GM19239 (cell line): ENCODE measurements at places on chromosomes 5 and 9.

- no peak for DNase-seq
Observed at GRCh38 chr9:15138357-15138686, 168.7 kb downstream of the TTC39B start.

DNA sequence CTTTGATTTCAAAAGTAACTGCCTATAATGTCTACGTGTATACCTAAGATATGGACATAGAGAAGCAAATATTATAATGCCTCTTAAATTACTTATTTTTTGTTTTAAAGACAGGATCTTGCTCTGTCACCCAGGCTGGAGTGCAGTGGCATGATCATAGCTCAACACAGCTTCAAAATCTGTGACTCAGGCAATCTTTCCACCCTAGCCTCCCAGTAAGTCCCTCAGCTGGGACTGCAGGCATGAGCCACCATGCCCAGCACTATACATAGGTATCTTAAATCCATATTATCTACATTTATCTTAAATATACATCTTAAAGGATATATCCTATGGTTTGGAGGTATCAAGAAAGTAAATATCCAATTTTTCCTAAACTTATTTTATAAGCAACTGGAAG lies 261.2 kb downstream of the ARL15 start:
- no peak for DNase-seq

DNA sequence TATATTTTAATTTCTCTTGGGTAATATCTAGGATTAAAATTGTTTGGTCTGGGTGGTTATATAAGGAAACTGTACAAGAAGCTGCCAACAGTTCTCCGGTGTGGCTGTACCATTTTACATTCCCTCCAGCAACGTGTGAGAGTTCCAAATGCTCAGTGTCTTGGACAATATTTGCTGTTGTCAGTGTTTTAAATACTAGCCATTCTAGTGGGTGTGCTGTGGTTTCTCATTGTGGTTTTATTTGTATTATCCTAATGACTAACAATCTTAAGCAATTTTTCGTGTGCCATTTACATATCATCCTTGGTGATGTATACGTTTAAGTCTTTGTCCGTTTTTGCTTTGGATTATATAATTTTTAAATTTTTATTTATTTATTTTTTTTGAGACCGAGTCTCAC lies 34.0 kb downstream of the TNFSF15 start:
- no peak for DNase-seq

GRCh38 chr5:98735806-98736507 lies 37.5 kb upstream of the RGMB start:
- no peak for DNase-seq

- DNase-seq: no peak
Observed at GRCh38 chr5:102991802-102992201, 128.1 kb downstream of the GIN1 start.

GRCh38 chr9:133130685-133131244 lies 9.7 kb upstream of the RALGDS start:
- peak; percentile 78 for DNase-seq

DNA sequence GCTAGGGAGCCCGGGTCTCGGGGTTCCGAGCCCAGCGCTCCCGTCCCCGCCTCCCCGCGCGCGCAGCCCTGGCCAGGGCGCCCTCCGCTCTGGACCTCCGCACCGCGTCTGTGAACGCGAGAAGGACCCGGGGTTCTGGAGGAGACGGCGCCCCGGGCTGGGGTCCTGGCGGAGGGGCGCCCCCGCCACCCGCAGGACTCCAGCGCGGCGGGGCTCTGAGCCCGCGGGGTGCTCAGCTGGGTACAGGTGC lies 431 bp downstream of the TMOD1 start:
- DNase-seq: no peak

DNA sequence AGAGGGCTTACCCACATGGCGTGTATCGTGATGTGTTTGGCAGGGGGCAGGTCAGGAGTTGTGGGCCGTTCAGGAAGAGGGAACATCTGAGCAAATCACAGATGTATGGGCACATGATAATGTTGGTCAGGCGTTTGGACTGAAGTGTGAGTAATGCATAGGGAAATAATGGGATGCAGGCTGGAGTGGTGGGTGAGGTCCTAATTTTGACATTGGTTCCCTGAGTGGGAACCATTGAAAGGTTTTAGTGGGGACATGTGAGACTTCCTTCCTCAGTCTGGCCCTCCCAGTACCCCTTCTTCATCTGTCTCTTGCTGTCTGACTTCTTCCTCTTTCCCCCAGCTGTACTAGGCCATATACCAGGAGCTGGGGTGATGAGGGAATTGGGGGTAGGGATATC lies 7.6 kb downstream of the OTULIN start:
- DNase-seq: no peak

- DNase-seq: no peak
Observed at GRCh38 chr9:84238652-84239051, 101.9 kb downstream of the SLC28A3 start.

DNA sequence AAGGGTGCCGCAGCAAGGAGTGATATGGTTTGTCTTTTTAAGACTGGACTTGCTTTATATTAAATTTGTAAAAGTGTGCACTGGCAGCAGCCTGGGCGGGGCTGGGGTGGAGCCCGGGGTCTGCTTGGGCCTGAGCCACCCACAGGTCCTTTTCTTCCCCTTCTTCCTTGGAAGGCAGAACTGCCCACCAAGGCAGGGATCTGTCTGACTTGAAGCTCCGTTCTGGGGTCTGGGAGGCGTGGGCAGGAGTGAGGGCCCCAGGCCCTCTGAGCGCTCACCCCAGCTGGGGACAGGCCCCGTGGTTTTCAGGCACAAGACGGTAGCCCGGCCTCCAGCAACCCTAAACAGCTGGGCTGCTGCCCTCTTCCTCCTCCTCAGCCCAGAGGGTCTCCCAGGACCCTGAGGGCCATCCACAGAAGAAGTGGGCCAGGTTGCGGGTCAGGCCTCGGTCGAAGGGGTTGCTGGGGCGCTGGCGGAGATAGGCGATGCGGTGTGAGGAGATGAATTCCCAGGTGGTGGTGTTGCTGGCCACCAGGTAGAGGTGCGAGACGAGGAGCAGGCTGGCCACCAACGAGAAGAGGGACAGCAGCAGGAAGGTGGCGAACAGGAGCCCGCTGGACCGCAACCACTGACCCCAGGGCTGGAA lies 3.0 kb downstream of the ZDHHC12 start:
- no peak for DNase-seq

DNA sequence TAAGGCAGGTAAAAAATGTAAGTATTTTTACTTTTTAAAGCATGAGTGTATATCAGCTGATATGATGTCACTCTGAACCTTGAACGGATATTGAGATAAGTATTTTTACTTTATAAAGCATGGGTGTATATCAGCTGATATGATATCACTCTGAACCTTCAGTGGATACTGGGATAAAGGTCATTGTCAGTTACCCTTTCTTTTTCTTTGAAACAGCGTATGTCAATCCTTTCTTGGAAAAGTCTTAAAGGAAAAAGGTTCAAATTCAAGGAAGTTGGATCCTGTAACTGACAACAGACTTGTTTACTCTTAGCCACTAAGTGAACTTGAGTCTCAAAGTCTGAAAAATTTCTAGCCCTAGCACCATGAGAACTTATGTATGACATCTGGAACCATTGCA lies 61.7 kb upstream of the IFNK start:
- DNase-seq: no peak

GRCh38 chr9:108621991-108622855 lies 233.6 kb downstream of the ACTL7B start:
- no peak for DNase-seq

DNA sequence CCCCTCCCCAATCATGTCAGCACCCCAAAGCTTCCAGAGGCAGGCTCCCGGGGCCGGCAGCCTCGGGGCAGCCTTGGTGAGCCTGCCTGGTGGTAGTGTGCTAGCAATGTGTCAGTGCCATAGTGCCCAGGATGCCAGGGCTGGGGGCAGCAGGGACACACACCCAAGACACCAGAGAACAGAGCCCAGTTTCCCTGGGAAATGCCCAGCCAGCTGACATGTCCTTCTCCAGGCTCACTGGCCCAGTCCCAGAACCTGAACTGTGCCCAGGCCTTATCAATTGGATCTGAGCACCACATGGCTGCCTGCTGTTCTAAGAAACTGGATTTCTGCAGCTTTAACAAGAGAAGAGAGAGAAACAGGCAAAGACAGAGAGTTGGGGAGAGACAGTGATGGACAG lies 74.9 kb upstream of the LRRTM2 start:
- DNase-seq: no peak

GRCh38 chr5:332843-333242 lies 11.3 kb downstream of the AHRR start:
- DNase-seq: no peak

DNA sequence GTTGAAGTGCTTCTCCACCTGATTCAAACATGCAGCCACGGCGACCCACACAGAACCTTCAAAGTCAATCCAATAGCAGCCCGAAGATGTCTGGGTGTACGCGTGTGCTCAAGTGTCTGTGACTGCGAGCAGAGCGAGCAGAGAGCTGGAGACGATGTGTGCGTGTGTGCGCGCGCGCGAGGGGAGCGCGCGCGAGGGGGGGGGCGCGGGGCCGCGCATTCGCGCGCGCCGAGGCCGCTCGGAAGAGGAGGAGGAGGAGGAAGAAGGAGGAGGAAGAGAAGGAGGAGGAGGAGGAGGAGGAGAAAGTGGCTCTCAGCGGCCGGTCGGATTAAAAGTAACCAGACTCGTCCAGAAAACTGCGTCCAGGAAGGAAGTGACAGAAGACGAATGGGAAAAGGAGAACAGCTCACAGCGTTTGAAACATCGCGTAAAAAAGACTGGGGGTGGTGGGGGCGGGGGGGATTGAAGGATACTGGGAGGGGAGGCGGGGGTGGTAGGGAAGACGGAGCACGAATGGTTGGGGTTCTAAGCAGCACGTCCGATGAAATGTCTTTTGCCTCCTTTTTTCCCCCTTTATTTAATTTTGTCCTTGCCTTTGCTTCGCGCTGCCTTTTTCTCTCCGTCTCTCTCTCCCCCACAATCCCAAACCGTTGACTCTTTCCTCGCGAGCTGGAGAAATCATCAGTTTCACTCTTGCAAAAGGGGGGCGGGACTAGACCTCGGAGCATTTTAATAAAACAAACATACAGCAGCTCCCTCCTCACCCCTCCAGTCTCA lies at the start of gene MEF2C:
MEF2C (minus strand) TSS at position 126 of the 777 bp plus-strand sequence. CDS start 59,396 bp downstream, outside the sequence.
- DNase-seq: no peak

GRCh38 chr5:52920929-52921328 lies 68.2 kb upstream of the ITGA2 start:
- DNase-seq: no peak

DNA sequence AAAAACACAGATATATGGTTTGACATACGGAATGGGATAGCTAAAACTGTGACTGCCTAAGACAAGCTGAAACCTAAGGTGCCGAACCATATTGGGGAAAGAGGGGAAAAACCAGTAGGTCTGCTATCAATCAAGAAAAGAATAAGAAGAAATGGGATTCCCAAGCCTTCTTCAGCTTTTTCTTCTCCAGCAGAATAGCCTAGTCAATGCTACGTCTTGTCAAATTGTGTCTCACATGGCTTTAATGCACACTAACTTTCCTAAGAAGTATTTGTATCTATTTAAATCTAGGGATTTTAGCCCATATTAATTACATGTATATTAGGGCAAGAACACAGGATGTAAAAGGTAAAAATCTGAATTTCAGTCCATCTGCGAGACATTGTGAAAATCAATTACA lies 797 bp upstream of the FBXO38 start:
- no peak for DNase-seq
